ENCODE measurements at places on chromosomes 12 and 14. TPM values are rescaled to one million over a fixed set of nuclear protein-coding genes. Genes with fewer than 3 reads are reported as not detected.

The TMCC3 gene
- 2.9 TPM for polyA plus RNA-seq

DNA sequence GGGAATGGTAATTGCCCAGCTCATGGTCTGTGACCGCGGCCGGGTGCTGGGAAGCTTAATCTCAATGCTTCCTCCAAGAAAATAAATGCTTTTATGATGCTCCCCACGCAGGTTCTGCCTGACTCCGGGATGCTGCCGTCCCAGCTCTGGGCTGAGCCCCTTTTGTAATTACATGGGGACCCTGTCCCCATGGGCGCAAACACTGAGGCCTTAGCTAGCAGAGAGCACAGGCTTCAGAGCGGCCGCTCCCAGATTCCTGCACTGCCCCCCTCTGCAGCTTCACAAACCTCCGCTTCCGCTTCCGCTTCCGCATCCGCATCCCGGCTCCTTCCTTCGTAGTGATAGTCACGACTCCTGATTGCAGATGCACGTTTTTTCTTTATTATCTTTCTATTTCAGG is 129.5 kb downstream of the KIF26A start:
- no peak overlapping the region for H3K27ac ChIP-seq
- H3K27me3 ChIP-seq: no peaks in the 10 kb centered on the region
- H3K36me3 ChIP-seq: no peaks in the 10 kb centered on the region
- peaks cover 5% of the 10 kb centered on the region for H3K4me1 ChIP-seq
- no peak overlapping the region for H3K4me3 ChIP-seq

GRCh38 chr12:100576331-100577036 is 3.0 kb downstream of the GAS2L3 start:
- no peak overlapping the region for H3K27ac ChIP-seq
- no peak overlapping the region for H3K4me3 ChIP-seq
- no peaks in the 10 kb centered on the region for H3K36me3 ChIP-seq
- DNase-seq: no peak
- H3K4me1 ChIP-seq: peaks cover 25% of the 10 kb centered on the region

DNA sequence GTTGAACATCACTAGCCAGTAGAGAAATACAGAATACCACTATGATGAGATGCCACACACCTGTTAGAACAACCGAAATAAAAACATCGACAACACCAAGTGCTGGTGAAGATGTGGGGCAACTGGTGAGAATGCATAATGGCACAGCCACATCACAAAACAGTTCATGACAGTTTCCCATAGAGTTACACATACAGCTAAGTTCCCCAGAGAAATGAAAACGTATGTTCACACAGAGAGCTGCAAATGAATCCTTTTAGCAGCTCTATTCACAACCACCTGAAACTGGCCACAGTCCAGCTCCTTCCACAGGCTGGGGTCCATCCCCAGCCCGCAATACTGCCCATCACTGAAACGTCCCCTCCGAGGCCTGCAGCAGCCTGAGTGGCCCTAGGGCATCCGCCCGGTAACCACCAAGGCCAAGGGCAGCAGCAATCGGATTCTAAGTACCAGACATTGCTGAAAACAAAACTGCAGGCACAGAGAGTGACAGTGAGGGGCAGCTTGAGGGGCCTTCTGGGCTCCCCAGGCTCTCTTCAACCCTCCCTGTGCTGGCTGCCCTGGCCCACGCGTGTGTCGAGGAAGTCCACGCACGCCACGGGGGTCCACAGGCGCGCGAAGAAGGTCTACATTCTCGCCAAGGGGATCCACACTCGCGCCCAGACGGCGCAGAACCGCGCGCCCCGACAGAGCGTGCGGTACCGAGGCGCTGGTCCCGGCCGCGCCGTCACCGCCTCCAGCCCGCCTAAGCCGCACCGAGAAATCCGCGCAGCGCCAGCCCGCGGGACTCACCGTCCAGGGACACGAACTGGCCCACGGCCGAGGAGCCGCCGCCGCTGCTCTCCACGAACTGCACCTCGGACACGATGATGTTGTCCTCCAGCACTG is 903 bp downstream of the BRF1 start:
- DNase-seq: no peak
- H3K4me1 ChIP-seq: peaks cover 30% of the 10 kb centered on the region
- H3K36me3 ChIP-seq: no peaks in the 10 kb centered on the region
- H3K27me3 ChIP-seq: no peaks in the 10 kb centered on the region
- H3K27ac ChIP-seq: peak overlapping the region; percentile 93
- peak overlapping the region; percentile 55 for H3K4me3 ChIP-seq

The PIWIL1 gene
- polyA plus RNA-seq: 0.07 TPM

GRCh38 chr12:113439606-113440030 is 17.4 kb downstream of the SDSL start:
- no peak overlapping the region for H3K4me3 ChIP-seq
- H3K27me3 ChIP-seq: peaks cover 25% of the 10 kb centered on the region
- H3K36me3 ChIP-seq: no peaks in the 10 kb centered on the region
- no peaks in the 10 kb centered on the region for H3K4me1 ChIP-seq

DNA sequence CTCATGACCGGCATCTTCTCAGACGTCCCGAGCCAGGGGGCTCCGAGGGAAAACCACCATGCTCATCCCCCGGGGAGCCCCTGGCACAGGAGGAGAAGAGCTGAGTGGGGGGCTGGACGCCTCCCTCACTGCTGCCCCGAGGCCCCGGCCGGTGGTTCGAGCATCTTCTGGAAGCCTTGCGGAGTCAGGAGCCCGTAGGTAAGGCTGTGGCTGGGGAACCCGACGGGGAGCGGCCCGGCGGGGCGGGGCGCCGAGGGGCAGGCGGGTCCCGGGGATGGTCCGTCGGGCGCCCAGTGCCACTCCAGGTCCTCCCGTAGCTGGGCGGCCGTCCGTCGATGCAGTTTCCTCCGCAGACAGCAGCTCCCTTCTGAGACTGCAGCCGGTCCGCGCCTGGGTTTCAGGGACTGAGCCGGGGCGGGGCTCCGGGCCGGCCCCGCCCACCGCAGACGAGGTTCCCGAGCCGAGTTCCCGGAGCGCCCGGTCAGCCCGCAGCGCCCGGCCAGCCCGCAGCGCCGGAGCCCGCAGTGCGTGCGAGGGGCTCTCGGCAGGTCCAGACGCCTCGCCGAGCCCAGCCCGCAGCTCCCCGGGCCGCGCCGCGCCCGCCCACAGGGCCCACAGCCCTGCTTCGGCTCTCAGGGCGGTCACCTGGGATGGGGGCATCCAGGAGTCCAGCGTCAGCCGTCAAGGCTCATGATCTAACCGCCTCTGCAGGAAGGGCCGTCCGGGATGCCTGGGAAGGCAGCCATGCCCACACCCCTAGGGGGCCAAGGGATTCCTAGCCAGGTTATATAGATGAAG is at the start of gene PGF:
Gene PGF, minus strand, starts transcription at position 369 of the 798 bp plus-strand sequence. Its CDS starts 355 bp downstream, at position 14.
- H3K4me3 ChIP-seq: peak within 1 kb of the TSS; percentile 49
- H3K36me3 ChIP-seq: no peaks in the 10 kb centered on the region
- no peaks in the 10 kb centered on the region for H3K27me3 ChIP-seq
- peak; percentile 89 for DNase-seq
- peaks cover 7% of the 10 kb centered on the region for H3K4me1 ChIP-seq

Data from spleen (tissue), 13 donors.